Stimulated activated CD8-positive, alpha-beta memory T cell treated with anti-CD3 and anti-CD28 coated beads, Interleukin-4, amount 100 ng/mL, for 4 hours (primary cell): ENCODE measurements at places on chromosomes 4 and X.

DNA sequence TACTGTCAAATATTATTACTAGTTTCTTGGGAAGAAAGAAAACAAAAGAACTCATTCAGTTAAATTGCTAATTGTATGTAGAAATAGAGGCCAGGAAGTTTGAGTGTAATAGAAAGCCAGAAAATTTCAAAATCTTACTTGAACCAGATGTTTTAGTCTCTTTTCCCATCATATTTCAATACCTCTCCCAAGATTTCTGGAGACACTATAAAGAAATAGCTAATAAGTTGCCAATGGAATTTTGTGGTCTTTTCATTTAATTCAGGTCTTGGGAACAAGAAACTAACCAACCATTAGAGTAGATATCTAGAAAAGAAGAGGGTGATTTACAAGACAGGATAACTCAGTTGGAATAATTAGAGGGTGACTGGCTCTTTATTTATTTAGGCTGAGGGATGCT is 112.2 kb downstream of the AGTR2 start:
- DNase-seq = no peak

DNA sequence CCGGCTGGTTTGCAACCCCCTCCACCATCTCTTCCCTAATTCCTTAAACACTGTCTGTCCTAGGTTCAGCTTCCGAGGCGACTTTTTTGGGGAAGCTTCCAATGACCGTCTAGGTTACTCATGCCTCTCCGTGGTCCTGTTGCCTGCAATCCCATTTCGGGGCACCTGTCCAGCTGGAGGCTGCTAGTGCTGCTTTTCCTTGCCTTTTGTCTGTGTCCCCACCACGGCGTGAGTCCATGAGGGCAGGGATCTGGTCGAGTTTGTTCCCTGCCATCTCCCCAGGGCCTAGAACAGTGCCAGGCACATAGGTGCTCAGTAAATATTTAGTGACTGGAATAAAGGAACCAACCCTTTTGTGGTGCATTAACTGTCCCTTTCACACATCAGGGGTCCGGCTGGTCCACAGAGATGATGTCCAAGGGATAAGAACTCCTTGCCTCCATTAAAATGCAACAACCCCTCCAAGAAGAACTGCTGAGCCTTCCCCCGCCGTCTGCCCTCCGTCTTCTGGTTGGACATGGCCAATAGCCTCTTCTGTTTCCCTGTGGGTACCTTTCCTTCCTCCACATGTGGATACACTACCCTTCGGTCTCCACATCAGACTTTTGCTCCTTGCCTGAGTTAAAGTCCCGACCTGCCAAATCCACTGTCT is 5.7 kb upstream of the SORCS2 start:
- DNase-seq = no peak

- no peak for DNase-seq
Measured at GRCh38 chrX:4741024-4741423, 1027.6 kb upstream of the PRKX start.

DNA sequence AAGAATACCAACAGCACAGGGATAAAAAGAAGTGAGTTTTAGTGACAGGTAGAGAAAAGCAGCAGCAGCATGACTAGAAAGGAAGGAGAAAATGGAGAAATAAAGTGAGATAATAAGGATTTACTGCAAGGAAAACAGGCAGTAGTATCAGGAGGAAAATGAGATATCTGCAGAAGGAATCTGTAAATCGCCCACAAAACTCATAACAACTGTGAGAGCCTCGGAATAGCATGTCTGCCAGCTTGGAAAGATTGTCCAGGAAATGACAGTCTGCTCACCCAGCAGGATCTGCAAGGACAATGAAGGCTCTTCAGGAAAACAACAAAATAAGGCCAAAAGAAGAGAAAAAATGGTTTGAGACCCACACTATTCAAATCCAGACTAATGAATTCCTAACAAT is 47.4 kb downstream of the CXXC4 start:
- no peak for DNase-seq

GRCh38 chr4:90597927-90598326 is 470.7 kb downstream of the CCSER1 start:
- DNase-seq = no peak

DNA sequence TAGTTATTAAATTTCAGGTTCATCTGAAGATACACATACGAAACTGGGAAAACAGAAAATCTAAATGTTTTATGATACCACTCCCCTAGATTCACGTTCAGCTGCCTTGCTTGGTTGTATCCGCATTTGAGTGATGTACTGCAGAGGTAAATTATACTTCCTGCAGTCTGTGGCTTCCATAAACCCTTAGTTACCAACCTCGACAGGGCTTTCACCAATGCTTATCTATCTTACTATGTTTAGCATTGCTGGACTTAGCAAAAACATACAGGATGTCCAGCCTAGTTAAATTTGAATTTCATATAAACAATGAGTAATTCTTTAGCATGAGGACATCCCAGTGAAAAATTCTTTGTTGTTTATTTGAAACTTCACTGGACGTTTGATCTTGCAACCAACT is 108.8 kb downstream of the TMA16 start:
- DNase-seq = no peak

- no peak for DNase-seq
Measured at GRCh38 chr4:108010167-108010566, 20.5 kb downstream of the HADH start.

DNA sequence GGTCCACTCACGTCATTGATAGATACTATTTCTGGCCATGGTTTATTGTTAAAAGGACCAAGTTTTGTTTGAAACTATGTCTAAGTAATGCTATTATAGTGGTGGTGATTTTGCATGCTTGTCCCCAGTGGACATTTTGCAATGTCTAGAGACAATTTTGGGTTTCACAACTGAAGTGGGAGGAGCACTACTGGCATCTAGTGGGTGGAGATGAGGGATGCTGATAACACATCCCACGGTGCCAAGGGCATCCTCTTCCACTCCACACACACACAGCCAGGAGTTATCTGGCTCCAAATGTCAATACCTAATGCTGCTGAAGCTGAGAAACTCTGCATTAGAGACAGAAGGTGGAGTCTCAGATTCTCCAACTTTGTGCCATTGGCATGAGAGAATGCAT is 131.2 kb downstream of the FRMPD4 start:
- no peak for DNase-seq

GRCh38 chrX:38151441-38151840 is 69.2 kb downstream of the SRPX start:
- DNase-seq = no peak

DNA sequence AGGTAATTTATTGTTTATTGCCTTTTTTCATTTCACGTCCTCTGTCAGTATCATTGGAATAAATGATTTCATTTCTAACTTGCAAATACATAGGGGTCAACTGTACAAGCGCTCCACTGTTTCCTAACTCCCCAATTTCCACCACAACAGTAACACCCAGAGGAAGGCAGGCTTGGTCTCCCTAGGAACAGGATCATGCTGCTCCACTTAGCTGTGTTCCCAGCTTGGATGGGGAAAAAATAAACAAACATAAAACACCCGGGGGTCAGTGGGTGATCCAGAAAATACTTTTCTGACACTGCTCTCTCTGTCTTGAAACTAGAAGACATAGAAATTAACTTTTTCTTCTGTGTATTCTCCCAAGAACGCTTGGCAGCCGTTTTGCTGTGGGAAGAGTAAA is 772.5 kb downstream of the TRIML1 start:
- no peak for DNase-seq

- DNase-seq = no peak
Measured at GRCh38 chr4:166625018-166625637, 609.2 kb downstream of the SPOCK3 start.

DNA sequence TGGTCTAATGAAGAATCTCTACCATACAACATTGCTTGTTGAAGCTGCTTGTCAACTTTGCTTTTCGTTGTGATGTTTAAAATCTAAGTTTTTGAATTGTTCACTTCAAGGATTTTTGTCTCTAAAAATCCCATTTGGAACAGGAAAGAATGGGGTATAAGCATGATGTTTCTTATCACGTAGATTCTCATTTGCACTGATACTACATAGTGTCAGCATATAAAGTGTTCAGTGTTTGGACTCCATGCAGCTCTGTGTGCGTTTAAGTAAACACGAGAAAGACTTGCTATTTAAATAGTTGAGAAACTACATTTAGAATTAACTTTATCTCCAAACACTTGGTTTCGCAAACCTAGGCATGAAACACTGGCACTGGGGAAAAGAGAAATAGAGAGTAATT is 452.5 kb downstream of the NKX6-1 start:
- no peak for DNase-seq

DNA sequence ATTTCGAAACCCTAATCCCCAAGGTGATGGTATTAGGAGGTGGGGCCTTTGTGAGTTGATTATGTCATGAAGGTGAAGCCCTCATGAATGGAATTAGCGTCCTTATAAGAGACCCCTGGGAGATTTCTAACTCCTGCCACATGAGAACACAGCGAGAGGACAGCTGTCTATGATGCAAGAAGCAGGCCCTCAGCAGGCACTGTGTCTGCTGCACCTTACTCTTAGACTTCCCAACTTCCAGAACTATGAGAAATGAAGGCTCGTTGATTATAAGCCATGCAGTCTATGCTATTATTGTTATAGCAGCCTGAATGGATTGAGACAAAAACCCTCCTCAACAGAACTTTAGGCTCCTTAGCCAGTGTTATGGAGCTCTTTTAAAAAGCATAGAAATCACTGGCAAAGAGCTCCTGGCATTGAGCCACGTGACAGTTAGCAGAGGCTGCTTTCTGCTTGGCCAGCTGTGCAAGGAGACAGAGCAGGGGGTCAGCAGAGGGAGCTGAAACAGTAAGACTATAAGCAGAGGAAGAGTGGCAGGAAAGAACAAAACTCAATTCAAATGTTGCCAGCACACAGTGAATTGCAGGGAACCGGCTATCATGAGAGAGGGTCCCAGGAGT is 219.2 kb upstream of the FAT1 start:
- no peak for DNase-seq

GRCh38 chr4:103074744-103075434 is 1.7 kb downstream of the SLC9B2 start:
- DNase-seq = no peak

- no peak for DNase-seq
Measured at GRCh38 chr4:104735174-104735573, 240.5 kb upstream of the CXXC4 start.

DNA sequence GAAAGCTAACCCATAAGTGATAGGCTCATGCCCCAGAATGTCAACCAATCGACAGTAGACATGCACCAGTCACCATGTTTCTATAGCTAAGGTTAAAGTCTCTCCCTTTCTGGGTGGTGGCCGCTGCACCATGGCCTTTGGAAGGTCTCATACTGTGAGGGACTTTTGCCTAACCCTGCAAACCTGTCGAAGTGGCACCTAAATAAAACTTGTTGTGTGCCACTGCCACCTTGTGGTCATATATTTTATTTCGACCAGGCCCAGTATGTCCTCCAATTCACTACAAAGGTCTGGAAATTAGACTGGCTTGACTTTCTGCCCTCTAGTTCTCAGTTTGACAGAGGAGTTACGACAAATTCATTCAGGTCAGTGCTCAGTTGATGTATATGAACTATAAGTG is 163.1 kb downstream of the SMARCA1 start:
- DNase-seq = no peak

GRCh38 chr4:184329659-184330400 is 112.2 kb upstream of the ENPP6 start:
- DNase-seq = no peak

- DNase-seq = no peak
Measured at GRCh38 chr4:12595986-12596385, 888.2 kb downstream of the RAB28 start.

DNA sequence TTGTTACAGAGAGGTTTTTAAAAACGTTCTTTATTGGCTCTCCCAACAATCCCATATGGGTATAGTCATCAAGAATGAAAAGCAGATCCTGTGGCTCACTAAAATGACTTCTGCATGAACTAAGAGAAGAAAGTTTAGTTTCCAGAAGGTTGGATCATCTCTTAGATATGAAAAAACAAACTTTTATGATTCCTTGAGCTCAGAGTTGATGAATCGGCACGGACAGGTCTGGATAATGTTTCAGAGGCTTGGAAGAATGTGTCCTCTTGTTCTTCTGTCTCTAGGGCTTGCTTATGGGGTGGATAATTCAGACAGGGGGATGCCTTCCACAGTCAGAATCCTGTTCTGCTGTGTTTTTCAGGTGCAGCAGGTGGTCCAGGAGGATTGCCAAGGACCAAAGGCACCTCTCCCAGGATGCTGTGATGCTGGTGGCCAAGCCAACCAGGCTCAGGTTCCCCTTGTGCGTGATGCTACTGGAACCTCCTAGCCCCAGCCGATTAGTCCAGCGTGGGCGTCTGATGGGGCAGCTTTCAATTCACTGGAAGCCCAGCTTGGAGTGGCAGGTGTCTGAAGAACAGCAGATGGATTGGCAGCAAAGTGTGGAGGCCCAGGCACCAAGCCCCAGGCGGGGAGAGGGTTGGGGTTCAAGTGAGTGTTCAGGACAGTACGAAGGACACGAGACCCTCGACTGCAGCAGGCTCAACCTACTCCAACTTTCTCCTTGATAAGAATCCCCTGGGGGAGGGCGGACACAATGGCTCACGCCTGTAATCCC is 30.3 kb downstream of the CCKAR start:
- DNase-seq = no peak

DNA sequence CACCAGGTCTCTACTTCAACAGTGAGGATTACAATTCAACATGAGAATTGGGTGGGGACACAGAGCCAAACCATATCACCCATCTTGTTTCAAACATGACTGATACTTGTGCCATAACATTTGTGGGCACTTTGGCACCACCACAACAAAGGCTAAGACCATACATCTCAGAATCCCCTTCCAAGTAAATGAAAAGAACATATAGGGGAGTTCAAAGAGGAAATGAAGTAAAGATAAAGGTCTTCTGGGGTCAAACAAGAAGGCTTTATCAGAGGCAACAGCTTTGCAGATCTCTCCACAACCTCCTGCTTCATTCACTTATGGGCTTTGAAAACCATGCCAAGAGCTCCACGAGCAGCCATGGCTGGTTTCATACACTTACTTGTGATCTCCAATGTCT is 122.7 kb downstream of the ANKRD50 start:
- no peak for DNase-seq

GRCh38 chrX:131067846-131068745 is 9.9 kb downstream of the ARHGAP36 start:
- DNase-seq = no peak

DNA sequence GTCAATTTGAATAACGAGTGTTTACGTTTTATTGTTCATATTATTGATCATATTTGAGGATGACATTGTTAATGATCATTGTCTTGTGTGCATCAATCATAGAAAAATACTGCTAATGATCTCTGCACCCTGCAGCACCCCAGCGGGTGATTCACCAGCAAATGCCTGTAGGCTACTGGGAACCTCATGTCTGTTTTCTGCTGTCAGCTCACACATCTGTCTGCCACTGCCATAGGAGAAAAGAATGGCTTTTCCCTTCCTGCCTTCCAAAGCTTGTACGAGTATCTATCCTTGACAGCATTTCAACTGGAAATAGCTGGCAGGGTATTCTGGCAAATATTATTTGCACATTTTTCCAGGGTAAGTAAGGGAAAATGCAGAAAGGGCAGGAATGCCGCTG is 272.1 kb upstream of the TRAM1L1 start:
- DNase-seq = no peak
